ENCODE measurements at places on chromosomes 11 and 22. TPM values are rescaled to one million over a fixed set of nuclear protein-coding genes. Genes with fewer than 3 reads are reported as not detected.

- DNase-seq = no peak
- peaks cover 9% of the 10 kb centered on the region for H3K4me1 ChIP-seq
- H3K4me3 ChIP-seq = no peak overlapping the region
- H3K27me3 ChIP-seq = no peaks in the 10 kb centered on the region
Measured at GRCh38 chr22:37047006-37047405, 4.5 kb upstream of the KCTD17 start.

GRCh38 chr22:48021991-48022401, 1259.5 kb downstream of the TBC1D22A start:
- no peak for DNase-seq
- H3K4me3 ChIP-seq = no peak overlapping the region
- H3K27ac ChIP-seq = no peak overlapping the region
- peaks cover 6% of the 10 kb centered on the region for H3K27me3 ChIP-seq
- H3K4me1 ChIP-seq = no peaks in the 10 kb centered on the region

DNA sequence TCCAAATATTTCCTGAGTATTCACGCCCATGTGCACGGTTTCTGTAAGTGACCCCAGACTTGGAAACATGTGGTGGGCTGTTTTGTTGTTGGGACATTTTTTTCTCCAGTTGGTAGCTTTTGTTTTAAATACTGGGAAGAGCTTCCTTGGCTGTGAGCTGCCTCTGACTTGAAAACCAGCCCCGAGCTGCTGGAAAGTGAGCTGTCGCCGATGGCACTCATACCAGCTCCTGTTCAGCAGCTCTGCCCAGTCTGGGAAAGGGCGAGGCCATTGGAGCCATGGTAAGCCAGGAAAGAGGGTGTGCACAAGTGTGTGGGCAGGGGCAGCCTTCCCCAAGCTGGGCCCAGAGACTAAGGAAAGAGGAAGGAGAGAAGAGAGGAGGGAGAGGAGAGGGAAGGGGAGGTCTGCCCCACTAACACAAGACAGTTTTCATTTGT, 3.2 kb upstream of the FLI1 start:
- H3K27ac ChIP-seq = no peak overlapping the region
- peaks cover 13% of the 10 kb centered on the region for H3K4me1 ChIP-seq
- H3K36me3 ChIP-seq = no peaks in the 10 kb centered on the region
- H3K4me3 ChIP-seq = no peak overlapping the region
- no peak for DNase-seq

DNA sequence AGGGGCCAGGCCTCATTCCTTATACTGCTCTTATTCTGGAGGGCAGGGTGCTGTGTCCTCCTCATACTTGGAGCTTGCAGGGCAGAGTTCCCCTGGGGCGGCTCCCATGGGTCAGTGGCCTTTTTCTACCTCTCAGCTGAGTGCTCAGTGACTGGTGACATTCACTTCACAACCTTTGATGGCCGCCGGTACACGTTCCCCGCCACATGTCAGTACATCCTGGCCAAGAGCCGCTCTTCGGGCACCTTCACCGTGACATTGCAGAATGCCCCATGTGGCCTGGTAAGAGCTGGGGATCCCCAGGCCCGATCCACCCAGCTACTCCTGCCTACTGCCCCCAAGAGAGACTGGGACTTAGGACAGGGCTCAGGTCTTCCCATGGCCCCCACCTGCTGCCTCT, 14.5 kb downstream of the OTOG start:
- DNase-seq = no peak
- H3K27me3 ChIP-seq = peaks cover 2% of the 10 kb centered on the region
- H3K4me1 ChIP-seq = no peaks in the 10 kb centered on the region

DNA sequence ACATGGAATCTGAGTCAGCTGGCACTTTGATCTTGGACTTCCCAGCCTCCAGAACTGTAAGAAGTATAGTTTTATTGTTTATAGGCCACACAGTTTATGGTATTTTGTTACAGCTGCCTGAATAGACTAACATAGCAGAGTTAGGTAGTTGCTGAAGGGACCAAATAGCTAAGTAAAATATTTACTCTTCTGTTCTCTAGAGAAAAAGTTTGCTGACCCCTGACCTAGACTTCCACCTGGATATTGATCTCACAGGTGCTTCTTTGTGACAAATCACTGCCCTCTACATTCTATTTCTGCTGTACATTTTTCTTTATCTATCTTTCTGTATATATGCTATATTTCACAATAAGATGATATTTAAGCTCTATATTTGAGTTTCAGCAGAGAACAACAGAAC, 212.5 kb downstream of the CSNK2A3 start:
- no peak overlapping the region for H3K4me3 ChIP-seq
- DNase-seq = no peak
- H3K27me3 ChIP-seq = no peaks in the 10 kb centered on the region
- H3K27ac ChIP-seq = no peak overlapping the region
- H3K36me3 ChIP-seq = no peaks in the 10 kb centered on the region

- no peaks in the 10 kb centered on the region for H3K36me3 ChIP-seq
- H3K4me1 ChIP-seq = no peaks in the 10 kb centered on the region
- H3K27ac ChIP-seq = no peak overlapping the region
- DNase-seq = no peak
Measured at GRCh38 chr11:46003572-46003971, 81.1 kb downstream of the LARGE2 start.

- no peaks in the 10 kb centered on the region for H3K36me3 ChIP-seq
- no peak overlapping the region for H3K4me3 ChIP-seq
- no peak for DNase-seq
- no peaks in the 10 kb centered on the region for H3K4me1 ChIP-seq
- no peak overlapping the region for H3K27ac ChIP-seq
Measured at GRCh38 chr22:24830205-24830979, 24.4 kb downstream of the SGSM1 start.

GRCh38 chr22:49561976-49562375, 265.7 kb downstream of the BRD1 start:
- H3K4me3 ChIP-seq = no peak overlapping the region
- no peaks in the 10 kb centered on the region for H3K27me3 ChIP-seq
- H3K36me3 ChIP-seq = no peaks in the 10 kb centered on the region

DNA sequence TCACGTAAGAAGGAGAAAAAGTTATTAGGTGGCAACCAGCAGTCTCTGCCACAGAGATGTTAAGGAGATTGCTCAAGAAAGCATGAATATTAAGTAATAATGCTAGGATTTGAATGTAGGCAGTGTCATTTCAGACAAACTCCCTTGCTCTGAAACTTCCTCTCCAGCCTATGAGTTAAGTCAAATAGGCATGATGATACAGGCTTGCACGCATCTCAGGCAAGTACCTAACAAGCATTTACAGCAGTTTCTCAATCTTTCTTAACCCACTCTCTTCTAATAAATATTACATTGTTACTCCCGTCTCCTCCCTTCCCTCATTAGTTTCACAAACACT, 72.7 kb downstream of the RAB38 start:
- no peak overlapping the region for H3K27ac ChIP-seq
- H3K27me3 ChIP-seq = no peaks in the 10 kb centered on the region
- peaks cover 11% of the 10 kb centered on the region for H3K4me1 ChIP-seq
- no peak for DNase-seq
- no peaks in the 10 kb centered on the region for H3K36me3 ChIP-seq

The DDB1 gene
- 108 TPM for total RNA-seq

The MS4A4A gene
- total RNA-seq = 12.0 TPM

The CHCHD10 gene
- total RNA-seq = 24.0 TPM

The MUC2 gene
- not detected for total RNA-seq

All from liver (tissue), 10 donors.